ENCODE measurements at places on chromosomes 1 and 21.

GRCh38 chr1:25161981-25162380, 70.3 kb downstream of the SYF2 start:
- DNase-seq, result no peak

DNA sequence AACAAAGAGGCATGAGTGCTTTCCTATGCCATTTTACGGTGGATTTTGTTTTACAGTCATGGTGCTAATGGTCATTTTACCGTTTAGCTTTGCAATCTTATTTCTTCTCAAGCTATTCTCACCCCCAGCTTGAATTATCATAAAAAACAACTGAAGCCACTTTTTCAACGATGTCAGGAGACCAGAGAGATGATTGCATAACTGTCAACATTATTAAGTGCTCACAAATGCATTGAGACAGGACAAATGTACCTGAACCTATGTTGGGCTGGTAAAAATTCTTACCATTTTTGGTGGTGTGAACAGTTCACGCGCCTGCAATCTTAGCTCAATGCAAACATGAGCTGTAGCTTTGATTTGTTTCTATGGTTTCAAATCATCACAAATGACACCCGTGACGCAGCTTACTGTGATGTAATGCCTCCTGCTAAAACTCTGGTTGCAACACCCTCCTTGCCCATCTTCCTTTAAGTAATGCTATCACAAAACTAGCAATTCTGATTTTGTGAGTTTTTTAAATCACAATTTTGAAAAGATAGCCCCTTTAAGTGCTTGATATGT, 104.4 kb downstream of the UCHL5 start:
- no peak for DNase-seq

GRCh38 chr1:166368030-166368429, 201.2 kb upstream of the FAM78B start:
- DNase-seq, result no peak

DNA sequence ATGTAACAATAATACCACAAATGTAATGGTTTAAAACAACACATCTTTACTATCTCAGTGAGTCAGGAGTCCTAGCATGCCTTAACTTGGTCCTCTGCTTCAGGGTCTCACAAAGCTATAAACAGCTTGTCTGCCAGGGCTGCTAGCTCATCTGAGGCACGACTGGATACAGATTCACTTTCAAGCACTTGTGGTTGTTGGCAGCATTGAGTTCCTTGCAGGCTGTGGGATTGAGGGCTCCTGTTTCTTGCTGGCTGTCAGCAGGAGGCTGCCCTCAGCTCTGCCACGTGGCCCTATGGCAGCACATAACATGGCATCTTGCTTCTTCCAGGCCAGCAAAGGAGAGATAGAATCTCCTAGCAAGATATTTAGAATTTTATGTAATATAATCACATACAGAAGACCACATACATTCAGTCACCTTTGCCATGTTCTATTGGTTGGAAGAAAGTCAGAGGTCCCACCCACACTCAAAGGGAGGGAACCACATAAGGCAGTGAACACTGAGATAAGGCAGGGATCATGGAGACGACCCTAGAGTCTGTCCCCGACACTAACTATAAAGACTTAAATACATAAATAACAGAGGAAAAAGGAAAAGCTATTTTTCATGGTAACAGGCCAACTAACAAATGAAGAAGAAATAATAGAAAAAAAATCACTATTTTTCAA, 18.9 kb upstream of the IPP start:
- DNase-seq, result no peak

- DNase-seq, result no peak
Measured at GRCh38 chr1:196366817-196367495, 241.3 kb downstream of the KCNT2 start.

DNA sequence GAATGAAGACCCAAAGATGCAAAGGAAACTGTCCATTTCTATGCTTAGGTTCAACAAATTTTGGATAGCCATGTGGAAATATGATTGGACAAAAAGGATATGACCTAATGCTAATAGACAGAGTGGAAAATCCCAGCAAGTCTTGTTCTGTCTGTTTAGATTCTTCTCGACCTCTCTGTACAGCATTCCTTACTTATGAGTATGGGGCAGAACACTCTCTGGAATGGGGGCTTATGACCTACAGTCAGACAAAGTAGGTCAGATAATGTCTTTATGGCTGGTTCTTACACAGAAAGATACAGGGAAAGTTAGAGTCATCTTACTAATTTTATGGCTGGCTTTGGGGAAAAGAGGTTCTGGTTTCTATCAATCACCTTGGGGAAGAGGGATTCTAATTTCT, 2.8 kb downstream of the GCSAML start:
- DNase-seq, result no peak

GRCh38 chr1:109975718-109976117, 8.8 kb upstream of the AHCYL1 start:
- no peak for DNase-seq

GRCh38 chr1:203954293-203954692, 92.9 kb downstream of the SNRPE start:
- DNase-seq, result no peak

DNA sequence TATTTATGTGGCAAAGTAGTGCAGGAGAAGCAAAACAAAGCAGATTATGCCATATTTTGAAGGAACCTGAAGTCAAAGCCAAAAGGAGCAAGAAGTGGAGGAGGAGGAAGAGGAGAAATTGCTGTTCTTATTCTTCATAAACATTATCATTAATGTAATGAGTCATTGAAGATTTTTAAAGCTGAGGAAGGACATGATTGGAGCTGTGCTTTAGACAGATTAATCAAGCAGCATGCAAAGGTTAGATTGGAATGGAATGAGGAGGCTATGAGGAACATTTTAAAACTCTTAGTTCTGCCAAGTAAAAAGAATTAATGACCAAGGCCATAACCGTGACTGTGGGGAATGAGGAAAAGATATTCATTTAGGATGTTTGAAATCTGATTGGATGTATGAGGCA, 33.0 kb upstream of the HSD17B7 start:
- DNase-seq, result no peak

GRCh38 chr1:154614901-154615300, 6.9 kb upstream of the ADAR start:
- DNase-seq, result no peak

DNA sequence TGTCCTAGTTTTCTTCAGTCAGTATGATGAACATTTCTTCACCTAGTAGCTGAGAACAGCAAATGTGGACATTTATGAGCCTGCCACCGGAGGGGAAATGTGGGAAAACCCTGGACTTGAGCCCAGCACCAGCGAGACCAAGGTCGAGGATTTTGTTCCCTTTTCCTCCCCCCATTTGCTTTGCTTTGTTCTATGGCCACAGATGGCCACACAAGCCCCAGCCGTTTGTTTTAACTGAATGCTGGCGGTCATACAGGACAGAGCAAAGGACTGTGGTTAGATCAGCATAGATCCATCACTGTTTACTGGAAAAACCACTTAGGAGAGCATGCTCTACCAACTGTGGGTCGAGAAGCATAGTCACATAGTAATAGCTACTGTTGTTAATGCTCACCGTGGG, 20.9 kb downstream of the SH2D2A start:
- DNase-seq, result no peak

GRCh38 chr1:70044832-70045231, 160.5 kb downstream of the LRRC40 start:
- no peak for DNase-seq

DNA sequence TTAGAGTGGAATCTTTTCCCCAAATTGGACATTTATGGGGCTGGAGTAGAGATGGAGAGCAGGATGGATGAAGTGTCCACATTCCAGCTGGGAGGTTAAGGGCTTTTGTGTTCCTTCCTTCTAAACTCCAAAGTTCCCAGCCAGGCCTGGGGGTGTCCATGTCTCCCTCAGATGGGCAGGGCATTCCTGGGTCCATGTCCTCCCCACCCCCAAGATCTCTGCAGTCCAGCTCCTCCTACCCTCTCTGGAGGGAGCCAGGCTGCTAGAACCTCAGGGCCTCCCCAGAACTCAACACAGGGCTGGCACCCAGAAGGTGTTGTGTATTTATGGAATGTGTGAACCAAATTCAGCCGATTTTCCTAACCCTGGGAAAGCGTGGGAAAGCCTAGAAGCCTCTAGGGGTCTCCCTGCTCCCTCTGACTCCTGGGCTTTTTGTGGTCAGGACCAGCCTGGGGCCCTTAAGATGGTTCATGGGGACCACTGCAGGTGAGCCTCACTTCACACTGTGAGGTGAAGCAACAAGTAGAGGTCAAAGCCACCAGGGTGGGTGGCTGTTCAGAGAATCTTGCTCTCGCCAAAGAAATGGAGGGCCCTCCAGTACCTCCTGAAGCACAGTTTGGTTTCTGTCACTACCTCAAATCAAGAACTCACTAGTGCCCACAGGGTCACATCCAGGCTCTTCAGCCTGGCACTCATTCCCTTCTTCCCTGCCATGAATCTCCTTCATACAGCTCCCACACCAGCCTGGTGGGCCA, 54.8 kb downstream of the GLIS1 start:
- DNase-seq, result no peak

DNA sequence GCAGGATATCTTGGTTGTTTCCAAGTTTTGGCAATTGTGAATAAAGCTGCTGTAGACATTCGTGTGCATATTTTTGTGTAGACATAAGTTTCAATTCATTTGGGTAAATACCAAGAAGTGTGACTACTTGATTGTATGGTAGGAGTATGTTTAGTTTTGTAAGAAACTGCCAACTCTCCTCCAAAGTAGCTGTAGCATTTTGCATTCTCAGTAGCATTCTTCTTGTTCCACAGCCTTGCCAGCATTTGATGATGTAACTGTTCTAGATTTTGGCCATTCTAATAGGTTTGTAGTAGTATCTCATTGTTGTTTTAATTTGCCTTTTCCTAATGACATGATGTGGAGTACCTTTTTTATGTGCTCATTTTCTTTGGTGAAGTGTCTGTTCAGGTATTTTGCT, 38.6 kb upstream of the PLA2G4A start:
- no peak for DNase-seq

- no peak for DNase-seq
Measured at GRCh38 chr1:114218361-114219171, 64.9 kb upstream of the SYT6 start.

DNA sequence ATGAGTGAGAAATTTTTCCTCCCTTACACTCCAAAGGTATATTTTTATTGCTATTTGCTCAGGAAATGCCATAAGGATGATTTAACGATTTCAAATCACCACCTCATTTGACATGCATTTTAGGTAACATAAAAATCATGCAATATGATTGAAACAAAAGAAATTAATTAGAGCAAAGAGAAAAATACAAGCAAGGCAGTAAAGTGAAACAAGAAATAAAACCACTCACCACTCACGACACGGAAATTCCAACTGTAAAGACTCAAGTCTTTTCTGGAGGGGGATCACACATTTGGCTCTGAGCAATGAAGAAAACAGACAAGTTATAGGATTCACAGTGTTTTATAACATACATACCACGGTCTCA, 86.8 kb upstream of the ARHGAP29 start:
- DNase-seq, result no peak

GRCh38 chr1:10597492-10598388, 123.0 kb downstream of the PEX14 start:
- DNase-seq, result no peak

- no peak for DNase-seq
Measured at GRCh38 chr1:64940025-64940424, 26.3 kb downstream of the JAK1 start.

- no peak for DNase-seq
Measured at GRCh38 chr1:201861448-201861847, 27.2 kb upstream of the SHISA4 start.

- no peak for DNase-seq
Measured at GRCh38 chr1:170590921-170591705, 59.1 kb downstream of the GORAB start.

DNA sequence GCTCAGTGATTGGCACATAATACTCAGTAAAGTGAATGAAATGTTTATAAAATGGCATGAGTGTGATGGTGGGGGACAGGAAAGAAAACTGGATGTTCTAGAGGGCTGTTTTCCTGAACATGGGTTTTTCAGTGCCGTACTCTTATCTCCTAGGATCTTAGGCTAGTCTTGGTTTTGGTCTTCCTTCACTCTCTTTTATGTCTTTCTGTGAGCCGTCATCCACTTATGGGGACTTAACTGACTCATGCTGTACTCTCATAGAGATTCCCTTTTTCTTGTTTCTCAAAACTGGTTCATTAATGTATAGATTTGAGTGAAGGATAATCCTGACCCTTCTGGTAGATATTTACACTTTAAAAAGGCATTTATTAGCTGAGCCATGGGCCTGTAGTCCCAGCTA, 16.6 kb downstream of the AGO3 start:
- peak; percentile 26 for DNase-seq

GRCh38 chr1:145757420-145757819, 38.1 kb downstream of the CD160 start:
- DNase-seq, result no peak

GRCh38 chr1:63904826-63905225, 131.0 kb downstream of the ROR1 start:
- no peak for DNase-seq

DNA sequence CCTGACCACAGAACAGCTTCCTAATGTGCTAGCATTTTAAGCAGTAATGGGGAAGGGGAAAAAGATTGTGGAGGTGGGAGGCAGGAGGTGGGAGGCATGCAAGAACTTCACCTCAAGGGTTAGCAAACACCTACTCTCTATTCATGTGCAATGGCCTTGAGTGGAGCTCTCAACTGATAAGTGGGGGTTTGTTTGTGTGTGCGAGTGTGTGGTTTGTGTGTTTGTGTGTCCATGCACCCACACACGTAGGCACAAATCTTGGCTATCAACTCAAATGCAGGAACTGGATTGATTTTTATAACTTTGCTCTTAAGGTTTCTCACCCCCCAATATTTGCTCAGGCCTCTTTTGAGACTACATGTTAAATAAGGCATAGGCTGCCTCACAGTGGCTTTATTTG, 78.6 kb downstream of the SYT6 start:
- DNase-seq, result no peak

GRCh38 chr1:117147856-117148588, 26.5 kb upstream of the TRIM45 start:
- no peak for DNase-seq

DNA sequence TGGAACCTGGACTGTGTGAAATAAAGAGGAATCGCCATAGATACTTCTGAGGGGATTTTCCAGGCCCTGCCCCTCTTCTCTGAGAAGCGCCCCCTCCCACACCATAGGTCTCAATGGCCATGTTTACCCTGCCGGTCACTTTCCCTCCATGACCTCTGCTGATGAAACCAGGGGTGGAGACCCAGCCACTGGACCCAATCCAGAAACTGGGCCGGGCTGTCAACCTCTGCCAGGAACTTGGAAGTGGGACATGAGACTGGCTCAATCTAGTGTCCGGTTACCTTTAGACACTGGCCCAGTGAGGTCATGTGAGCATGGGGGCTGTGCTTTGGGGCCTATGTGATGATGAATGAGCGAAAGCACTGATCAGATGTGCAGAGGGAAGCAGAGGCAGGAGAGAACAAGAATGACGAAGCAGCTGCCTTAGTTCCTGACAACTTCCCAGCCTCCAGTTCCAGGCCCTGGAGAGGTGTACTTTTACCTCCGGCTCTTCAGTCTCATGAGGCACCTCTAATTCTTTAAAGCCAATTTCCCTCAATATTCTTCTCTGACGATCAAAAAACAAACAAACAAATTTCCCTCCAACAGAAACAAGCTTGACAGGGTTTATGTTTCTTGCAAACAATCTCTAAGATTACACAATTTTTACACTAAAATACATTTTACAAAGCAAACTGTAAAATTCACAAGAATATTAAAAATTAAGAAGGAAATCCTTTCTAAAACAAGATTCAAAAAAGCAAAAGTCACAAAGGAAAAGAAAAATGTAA, 4.9 kb downstream of the ASAP3 start:
- DNase-seq, result no peak

Measured in activated CD4-positive, alpha-beta T cell treated with anti-CD3 and anti-CD28 coated beads, Interleukin-2, Interleukin-4, amounts not matched to agents 100 ng/mL and 50 ng/mL, durations not matched to agents 16 hours and 8 hours (primary cell).